Breast epithelium (tissue), 4 donors: ENCODE measurements at places on chromosomes 5 and 9. TPM values are rescaled to one million over a fixed set of nuclear protein-coding genes. Genes with fewer than 3 reads are reported as not detected.

The CDO1 gene
- total RNA-seq: 342 TPM

DNA sequence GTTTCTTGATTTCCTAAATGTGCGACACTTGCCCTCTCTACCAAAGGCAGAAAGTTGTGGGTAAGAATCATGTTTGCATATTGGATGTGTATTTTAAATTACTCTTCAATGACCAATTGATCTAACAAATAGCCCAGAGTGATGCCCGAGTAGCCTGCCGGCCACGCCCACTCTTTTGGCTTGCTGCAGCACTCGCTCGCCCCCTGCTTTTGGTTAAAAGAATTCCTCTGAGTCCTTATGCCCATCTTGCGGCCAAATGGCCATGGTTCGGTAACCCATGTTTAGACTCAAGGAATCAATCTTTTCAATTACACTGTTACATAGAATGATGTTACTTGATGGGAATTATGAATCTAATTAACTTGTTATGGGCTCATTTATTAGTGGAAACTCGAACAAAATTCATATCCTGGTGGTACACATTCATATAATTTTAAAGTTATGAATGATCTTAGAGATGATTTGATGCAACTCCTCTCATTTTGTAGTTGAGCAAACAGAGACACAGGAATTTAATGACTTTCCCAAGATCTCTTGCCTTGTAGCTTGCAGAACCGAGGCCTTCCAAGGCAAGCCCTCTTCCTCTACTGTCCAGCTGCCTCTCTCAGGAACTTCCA is 36.5 kb downstream of the PPIC start:
- H3K4me1 ChIP-seq: no peaks in the 10 kb centered on the region
- no peaks in the 10 kb centered on the region for H3K36me3 ChIP-seq
- no peak overlapping the region for H3K27ac ChIP-seq
- no peaks in the 10 kb centered on the region for H3K27me3 ChIP-seq

The ATP10B gene
- total RNA-seq: 2.9 TPM

GRCh38 chr9:93194221-93194625 is 10.3 kb downstream of the WNK2 start:
- no peak for DNase-seq
- no peak overlapping the region for H3K4me3 ChIP-seq
- no peaks in the 10 kb centered on the region for H3K36me3 ChIP-seq
- H3K27me3 ChIP-seq: no peaks in the 10 kb centered on the region
- H3K4me1 ChIP-seq: no peaks in the 10 kb centered on the region
- H3K27ac ChIP-seq: no peak overlapping the region

GRCh38 chr5:64792469-64792868 is 23.7 kb downstream of the CWC27 start:
- no peaks in the 10 kb centered on the region for H3K36me3 ChIP-seq
- no peaks in the 10 kb centered on the region for H3K27me3 ChIP-seq
- DNase-seq: no peak
- no peak overlapping the region for H3K27ac ChIP-seq

DNA sequence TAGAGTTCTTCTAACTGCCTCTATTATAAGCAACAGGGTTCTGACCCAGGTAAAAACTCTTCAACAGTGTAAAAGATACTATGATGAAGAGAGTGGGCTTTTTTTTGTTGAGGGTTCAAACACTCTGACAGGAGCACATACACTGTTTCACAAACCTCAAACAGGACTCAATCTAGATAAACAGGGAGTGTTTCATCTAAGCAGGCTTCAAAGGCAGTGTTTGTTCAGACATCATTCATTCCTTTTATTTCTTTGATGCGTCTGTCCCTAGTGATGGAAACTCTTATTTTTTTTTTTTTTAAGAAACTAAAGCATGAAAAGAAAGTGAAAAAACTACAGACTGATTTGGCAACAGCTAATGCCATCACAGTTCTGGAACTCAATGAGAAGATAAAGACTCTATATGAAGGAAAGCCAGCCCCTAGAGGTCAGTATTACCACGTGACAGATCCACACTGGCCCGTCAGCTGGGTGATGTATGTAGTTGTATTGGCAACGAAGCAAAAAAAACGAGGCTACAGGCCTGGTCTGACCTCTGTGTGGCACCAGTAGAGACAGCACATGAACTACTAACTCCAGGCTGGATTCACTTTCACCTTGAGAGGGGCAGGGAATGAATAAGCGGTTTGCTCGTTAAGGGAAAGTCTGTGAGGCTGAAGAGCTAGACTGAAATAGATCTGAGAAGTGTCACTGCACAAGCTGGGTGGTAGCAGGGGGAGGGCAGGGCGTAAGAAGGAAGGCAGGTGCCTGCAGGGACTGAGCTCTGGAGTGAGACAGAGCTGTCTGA is 172.2 kb downstream of the CCDC192 start:
- H3K36me3 ChIP-seq: no peaks in the 10 kb centered on the region
- no peaks in the 10 kb centered on the region for H3K4me1 ChIP-seq
- no peak overlapping the region for H3K4me3 ChIP-seq
- no peaks in the 10 kb centered on the region for H3K27me3 ChIP-seq
- peak overlapping the region; percentile 41 for H3K27ac ChIP-seq
